ENCODE measurements at places on chromosomes 6 and 20.

DNA sequence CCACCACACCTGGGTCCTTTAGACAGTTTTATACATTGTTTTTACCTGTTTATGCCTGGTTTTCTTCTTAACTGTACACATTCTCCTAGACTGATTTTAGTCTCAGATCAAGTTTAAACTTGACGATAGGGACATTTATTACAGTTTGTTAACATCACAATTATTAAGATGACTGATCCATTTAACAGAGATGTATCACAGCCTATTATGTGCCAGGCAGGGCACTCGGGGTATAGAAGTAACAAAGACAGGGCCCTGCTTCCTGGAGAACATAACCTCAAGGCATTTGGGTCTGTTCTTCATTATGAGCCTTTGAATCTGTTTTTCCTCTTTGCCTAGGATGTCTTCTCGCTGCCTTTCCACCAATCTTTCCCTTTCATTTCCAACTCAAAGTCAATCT lies 380.5 kb downstream of the ESR1 start:
- no peak for DNase-seq

GRCh38 chr6:151137542-151137941 lies 102.2 kb upstream of the AKAP12 start:
- no peak for DNase-seq

- DNase-seq: no peak
Measured at GRCh38 chr6:108868647-108869046, 20.4 kb downstream of the ARMC2 start.

- no peak for DNase-seq
Measured at GRCh38 chr6:51805517-51805916, 281.9 kb downstream of the PKHD1 start.

GRCh38 chr20:9368893-9369292 lies 145.5 kb upstream of the LAMP5 start:
- DNase-seq: no peak

GRCh38 chr6:16344756-16345155 lies 106.4 kb downstream of the GMPR start:
- DNase-seq: no peak

GRCh38 chr6:225121-225721 lies 67.1 kb upstream of the DUSP22 start:
- DNase-seq: peak; percentile 37

DNA sequence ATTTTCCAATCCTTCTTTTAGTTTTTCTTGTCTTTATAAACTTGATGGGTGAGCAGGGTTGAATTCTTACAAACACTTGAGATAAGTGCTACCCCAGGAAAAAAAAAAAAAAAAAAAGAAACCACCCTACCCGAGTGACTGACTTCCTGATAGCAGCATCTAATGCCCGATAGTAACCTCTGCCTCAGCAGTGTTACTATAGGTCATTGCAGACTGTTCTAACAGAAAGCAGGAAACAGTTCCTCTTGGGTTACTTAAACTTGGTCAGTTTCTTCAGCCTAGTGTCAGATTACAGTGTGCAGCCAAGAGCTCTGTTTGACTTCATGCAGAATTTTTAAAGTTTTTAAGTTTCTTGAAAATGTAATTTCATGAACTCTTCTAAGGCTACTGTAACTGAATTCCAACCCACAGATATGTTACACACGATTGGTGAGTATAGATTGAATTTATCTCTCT lies 2.1 kb downstream of the MYLIP start:
- DNase-seq: no peak
